Fibroblast of upper back skin (primary cell): ENCODE measurements at places on chromosomes 2 and 18.

GRCh38 chr2:8641301-8641965, 40.4 kb upstream of the ID2 start:
- DNase-seq: peak; percentile 57

- DNase-seq: peak; percentile 11
Measured at GRCh38 chr2:88828397-88829137, 137.1 kb downstream of the RPIA start.

DNA sequence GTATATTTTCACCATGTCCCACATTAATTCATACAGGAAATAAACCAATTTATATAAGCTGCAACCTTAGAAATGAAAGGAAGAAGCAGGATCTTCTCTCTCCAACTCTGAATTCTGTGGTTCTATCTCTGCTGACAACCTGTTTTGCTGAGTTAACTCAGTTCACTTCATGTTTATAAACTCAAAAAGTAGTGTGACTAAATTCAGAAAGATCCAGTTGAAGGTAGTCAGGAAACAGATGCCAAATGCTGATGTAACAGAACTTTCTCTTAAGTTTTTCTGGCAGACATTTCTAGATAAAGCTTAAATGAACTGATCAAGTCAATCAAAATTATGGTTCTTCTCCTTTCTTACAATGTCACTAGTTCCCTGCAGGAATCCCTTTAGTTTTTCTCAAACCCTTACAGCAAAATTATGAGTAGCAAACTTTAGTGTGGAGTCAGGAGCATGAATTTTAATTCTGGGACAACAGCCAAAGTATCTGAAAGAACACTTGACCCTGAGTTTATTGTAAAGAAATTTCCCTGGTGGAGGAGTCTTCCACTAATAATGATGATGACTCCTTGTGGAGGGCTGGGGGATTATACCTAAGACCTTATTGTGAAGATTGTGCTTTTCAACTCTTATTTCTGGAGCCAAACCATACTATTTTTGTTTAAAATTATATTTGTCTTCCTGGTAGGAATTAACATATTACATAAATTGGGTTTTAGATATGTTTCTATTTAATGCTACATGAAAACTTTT, 216.9 kb downstream of the MYO3B start:
- peak; percentile 2 for DNase-seq

GRCh38 chr2:241728627-241729026, 5.8 kb upstream of the D2HGDH start:
- DNase-seq: no peak

GRCh38 chr2:30072250-30072842, 74.5 kb upstream of the YPEL5 start:
- peak; percentile 73 for DNase-seq

DNA sequence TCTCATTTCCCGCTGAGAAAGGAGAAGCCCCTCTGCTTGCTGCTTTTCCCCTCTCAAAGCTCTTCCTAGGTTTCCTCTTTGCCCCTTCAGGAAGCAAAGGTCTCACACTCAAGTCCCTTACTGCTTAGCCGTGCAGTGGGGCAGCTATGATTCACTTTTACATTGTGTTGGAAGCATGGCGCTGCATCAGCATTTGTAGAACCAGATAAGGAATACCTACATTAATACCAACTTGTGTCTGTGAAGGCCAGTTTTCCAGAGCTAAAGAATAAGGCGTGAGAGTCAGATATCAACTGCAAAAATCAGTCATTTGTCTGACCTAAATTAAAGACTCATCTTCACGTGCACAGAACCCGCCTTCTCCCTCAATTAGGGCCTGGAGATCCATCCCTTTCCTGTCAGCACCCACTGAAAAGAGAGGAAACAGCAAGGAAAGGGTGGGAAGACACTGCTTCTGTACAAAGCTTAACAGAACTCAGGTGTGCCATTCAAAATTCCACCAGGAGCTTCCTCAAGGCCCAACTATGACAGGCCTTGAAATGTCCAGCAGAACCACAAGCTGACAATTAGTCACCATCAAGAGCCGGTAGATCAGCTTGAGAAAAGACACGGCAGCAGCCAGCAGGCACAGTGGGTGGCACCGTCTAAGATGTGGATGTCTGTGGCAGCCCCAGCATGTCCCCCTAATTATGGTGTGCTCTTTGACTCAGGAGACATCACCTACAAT, 16.1 kb upstream of the XDH start:
- DNase-seq: no peak

DNA sequence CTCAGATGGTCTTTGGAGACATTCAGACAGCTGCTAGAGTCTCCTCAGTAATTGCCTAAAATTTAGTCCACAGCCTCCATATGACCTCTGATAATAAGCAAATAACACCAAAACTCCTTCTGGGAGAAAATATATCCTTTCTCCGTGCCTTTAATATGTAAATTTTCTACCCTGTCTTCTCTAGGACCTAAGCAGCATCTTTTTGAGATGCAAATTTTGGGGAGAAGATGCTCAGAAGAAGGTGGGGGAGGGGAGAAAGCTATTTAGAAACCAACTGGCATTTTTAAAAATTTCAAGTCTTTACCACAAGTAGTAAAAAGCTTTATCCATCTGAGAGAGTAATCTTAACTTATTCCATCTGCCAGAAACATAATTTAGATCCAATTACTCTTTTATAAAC, 120.4 kb upstream of the MSH6 start:
- DNase-seq: no peak

DNA sequence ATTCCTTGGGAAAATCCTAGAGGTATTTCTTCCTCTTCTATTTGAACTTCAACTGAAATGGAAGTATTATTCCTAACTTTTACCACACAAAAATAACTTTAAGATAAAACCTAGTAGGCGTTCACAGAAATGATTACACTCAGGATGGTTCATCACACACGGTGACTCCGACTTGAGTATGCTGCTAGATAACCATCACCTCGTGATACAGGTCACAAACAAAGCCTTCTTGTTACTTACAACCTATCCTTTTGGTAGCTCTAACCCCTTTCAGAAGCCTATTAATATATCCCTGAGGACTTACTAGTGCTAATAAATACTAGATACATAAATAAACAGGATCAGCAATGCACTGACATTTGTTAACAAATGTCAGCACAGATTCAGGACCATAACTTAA, 101.0 kb upstream of the DNER start:
- DNase-seq: no peak

DNA sequence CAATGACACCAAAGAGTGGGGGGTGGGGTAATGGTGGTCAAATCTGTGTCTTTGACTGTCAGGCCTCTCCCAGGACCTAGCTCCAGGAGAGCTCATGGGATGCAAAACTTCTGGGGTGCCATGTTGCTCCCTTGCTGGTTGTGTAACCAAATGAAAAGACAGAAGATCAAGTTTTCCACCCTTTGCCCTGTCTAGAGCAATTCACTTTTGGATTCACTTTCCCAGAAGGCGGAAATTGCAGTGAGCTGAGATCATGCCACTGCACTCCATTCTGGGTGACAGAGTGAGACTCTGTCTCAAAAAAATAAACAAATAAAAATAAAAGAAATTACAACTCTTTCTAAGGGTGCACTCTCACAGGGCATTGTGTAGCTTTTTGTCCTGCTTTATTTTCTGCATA, 34.9 kb upstream of the PLA2R1 start:
- DNase-seq: no peak

DNA sequence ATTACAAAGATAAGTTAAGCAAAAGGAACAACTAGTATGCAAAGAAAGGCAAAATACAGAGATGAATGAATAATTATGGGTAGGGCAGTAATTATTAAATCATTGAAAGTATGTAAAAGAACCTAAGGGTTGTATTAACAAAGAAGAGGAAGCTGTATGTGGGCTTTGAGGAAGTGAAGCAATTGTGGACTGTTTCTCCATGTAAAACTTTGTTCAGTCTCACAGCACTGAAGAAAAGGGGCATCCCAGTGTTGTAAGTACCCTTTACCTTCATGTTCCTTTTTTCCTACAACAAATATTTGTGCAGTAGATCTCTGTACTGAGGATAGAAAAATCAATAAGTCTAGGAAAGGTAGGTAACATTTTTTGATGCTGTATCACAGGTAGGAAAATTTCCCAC, 388.7 kb upstream of the NRP2 start:
- DNase-seq: no peak
